ENCODE measurements at places on chromosomes 1 and 21.
A peak's percentile ranks its signal among the peaks of the same experiment; 100 is the strongest.

GRCh38 chr1:39272027-39272797 is 67.7 kb downstream of the MACF1 start:
- no peak for DNase-seq

DNA sequence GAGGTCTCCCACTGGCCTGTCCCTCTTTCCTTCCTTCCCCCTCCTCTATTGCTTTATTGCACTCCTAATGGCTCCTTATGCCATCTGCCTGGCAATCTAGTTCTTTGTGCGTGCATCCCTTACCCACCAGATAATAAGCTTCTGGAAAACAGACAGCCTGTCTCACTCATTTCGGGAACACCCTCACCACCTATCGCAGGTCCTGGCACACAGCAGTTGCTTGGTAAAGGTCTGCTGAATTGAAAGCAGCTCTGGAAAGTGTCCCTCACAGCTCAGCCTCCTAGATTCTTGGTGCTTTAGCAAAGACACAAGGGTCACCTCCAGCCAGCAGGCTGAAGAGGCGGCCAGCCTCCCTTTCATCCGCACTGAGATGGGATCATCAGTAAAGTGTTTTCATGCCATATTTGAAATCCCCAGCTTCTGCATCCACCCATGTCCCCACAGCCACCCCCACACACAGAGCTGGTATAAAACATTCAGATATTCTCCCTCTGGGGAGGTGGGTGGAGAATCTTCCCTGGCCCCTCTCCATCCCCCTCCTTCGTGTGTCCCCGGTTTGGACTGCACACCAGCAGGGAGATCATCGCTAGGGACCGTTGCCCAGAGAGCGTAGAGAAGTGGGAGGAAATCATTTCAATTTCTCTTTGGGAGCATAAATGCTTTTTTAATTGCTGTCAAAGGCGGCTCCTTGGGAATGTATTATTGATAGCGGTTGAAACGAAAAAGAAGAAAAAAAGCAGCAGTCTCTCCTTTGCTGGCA is 29.1 kb upstream of the ATP2B4 start:
- no peak for DNase-seq

DNA sequence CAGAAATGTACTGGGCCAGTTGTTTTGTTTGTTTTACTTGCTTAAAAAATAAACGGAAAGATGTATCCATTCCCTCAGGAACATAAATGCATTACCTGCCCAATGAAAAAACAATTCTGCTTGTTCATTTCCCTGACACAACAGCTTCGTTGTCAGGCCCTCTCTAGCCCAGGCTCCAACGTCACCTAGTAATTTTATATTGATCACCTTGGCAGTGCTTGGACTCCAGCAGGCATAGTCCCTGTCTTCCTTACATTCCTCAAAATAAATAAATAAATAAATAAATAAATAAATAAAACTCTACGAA is 1.2 kb downstream of the CEP170 start:
- no peak for DNase-seq

DNA sequence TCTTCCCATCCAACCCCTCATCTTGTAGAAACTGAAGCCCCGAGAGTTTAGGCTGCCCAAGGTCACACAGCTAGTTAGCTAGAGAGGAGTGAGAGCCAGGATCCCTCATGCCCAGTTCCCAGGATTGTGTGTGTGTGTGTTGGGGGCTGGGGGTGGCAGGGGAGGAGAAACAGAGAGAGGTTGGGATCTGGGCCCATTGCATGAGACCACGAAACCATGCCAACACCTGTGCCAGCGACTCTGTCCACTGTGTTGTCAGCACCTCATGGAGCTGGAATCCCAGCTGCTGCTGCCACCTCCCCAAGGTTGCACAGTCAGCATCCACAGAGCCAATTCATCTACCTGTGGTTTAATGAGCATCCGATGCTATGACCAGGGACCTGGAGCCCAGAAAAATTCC is 115.4 kb upstream of the ZC3H12A start:
- no peak for DNase-seq

GRCh38 chr1:21622466-21623315 is 46.5 kb downstream of the RAP1GAP start:
- no peak for DNase-seq

GRCh38 chr21:14056771-14057191 is 154.0 kb downstream of the LIPI start:
- no peak for DNase-seq

DNA sequence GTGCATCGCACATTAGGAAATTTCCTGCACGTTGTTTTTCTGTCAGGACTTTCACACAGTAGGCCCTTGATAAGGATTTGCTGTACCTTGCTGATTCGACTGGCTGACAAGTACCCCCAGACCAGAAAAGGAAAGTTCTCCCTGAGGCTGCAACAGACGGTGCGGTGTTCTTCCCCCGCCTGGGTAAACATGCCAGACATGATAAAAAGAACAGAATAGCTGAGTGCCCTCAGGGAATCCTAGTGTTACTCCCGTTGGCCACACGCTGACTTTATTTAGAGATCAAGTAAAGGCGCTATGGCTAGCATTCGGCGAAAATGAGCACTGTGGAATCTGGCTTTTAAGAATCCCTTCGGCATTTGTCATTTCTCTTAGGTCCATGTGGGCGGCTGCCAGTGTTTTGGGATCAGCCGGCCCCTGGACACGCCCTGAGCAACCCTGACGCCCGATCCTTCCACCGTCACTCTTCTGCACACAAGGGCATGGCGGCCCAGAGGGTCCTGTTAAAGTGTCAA is 607.7 kb downstream of the KIF26B start:
- DNase-seq: no peak

- no peak for DNase-seq
These were observed 59.6 kb downstream of the RNF187 start for GRCh38 chr1:228546541-228547463.

- no peak for DNase-seq
These were observed 22.8 kb downstream of the INSL5 start for GRCh38 chr1:66778266-66778665.

GRCh38 chr21:29145354-29145782 is 14.9 kb downstream of the MAP3K7CL start:
- DNase-seq: peak; percentile 85

GRCh38 chr1:150012611-150013010 is 2.1 kb upstream of the OTUD7B start:
- no peak for DNase-seq

GRCh38 chr1:170556917-170557316 is 25.0 kb downstream of the GORAB start:
- DNase-seq: no peak

- no peak for DNase-seq
These were observed 719 bp downstream of the SOD1 start for GRCh38 chr21:31660259-31660565.

DNA sequence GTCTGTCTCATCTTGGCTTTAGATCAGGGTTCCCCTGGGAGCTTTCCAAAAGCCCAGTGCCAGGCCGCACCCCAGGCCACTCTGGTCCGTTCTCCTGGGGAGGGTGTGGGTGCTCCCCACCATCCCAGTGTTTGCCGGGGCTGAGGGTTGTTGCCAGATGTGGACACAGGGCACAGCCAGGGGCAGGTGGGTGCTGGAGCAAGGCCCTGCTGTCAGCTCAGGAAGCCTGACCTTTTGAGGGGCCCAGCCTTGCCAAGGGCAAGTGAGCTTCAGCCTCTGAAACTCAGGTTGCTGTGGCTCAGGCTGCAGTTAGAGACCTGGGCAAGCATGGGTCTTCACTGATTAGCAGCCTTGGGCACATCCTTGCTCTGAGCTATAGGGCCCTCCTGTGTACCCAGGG is 22.8 kb upstream of the ZBTB21 start:
- DNase-seq: no peak

DNA sequence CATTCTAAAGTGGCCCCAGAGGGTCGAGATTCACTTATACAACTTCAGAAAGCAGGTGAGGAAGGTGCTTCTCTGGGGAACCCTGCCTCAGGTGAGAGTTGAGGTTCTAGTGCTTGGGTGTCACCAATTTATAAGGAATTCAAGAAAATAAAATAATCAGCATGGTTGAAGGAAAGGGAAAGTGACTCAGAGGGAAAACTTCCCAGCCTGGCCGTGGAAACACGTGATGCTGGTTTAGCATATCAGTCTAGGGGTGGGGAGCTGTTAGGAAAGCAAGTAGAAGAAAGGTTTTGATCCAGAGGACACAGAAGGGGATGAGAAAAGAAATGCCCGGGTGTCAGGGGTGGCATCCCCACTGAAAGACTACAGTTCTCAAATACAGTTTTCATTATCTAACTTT is 37.7 kb upstream of the TMEM125 start:
- DNase-seq: peak; percentile 43

- no peak for DNase-seq
These were observed 27.3 kb upstream of the EVA1B start for GRCh38 chr1:36350659-36351226.

GRCh38 chr1:20125100-20125499 is 5.8 kb upstream of the PLA2G2D start:
- no peak for DNase-seq

DNA sequence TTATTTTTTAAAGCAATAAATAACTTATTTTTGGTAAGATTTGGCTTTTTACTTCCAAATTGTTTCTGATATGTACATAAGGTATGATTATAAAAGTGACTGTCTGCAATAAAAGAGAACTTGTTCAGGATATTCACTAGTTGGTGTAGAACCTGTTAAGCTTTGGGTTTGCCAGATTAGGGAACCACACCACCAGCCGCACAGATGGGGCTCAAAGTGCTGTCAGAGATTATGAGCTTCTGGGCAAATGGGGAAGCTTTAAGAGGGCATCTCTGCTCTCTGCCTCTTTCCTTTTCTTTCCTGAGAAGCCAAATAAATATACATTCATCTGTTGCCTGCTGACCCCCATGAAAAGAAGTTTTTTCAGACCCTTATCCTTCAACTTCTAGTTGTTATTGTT is 25.4 kb downstream of the IVNS1ABP start:
- no peak for DNase-seq

- no peak for DNase-seq
These were observed 11.5 kb downstream of the RO60 start for GRCh38 chr1:193070942-193071341.

DNA sequence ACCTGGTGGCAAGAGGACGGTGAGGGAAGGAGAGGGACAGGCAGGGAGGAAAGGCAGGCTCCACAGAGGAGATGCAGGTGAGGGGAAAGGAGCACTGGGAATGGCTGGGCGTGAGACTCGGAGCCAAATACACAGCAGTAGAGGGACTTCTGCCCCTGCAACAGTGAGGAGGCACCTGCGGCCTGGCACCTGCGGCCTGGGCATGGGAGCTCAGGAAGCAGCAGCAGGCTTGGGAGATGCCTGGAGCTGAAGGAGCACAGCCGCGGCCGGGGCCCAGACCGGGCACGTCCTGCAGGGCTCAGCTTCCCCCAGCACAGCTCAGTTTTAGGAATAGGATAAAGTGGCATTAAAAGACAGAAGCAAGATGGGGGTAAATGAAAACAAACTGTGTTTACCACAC is 20.9 kb upstream of the TSPEAR start:
- no peak for DNase-seq

DNA sequence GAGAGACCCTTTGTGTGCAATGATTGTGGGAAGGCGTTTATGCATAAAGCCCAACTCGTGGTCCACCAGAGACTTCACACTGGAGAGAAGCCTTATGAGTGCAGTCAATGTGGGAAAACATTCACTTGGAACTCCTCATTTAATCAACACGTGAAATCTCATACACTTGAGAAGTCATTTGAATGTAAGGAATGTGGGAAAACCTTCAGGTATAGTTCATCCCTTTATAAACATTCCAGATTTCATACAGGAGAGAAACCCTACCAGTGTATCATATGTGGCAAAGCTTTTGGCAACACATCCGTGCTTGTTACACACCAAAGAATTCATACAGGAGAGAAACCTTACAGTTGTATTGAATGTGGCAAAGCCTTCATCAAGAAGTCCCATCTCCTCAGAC is 15.5 kb downstream of the ZNF684 start:
- no peak for DNase-seq

DNA sequence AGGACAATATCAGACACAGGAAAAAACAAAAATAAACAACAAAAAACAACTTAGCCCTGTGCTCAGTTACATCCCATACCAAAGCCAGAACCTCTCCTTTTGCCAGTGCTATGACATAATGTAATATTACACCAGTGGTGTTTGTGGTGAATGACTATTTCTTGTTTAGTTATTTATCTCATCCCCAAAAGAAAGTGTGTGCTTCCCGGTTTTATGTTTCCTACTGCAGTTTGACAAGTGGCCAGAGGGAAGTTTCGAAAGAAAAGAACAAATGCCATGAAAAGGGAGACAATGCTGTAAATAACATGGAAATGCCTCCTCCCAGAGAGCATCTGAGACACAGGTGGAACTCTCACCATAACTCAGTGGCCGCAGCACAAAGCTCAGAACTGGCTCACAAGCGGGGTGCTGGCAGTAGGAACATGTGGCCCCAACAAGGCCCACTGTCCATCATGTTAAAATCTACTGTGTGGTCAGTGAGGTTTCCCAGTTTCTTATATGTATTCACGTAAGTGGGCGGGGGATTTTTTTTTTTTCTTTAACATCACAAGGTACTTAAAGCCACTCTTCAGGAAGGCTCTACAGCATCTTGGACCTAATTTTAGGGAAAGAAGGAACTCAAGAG is 158.2 kb downstream of the BARHL2 start:
- no peak for DNase-seq

GRCh38 chr1:54979327-54979891 is 1.0 kb upstream of the TMEM61 start:
- DNase-seq: no peak

GRCh38 chr1:8127171-8127641 is 101.1 kb upstream of the ERRFI1 start:
- no peak for DNase-seq

DNA sequence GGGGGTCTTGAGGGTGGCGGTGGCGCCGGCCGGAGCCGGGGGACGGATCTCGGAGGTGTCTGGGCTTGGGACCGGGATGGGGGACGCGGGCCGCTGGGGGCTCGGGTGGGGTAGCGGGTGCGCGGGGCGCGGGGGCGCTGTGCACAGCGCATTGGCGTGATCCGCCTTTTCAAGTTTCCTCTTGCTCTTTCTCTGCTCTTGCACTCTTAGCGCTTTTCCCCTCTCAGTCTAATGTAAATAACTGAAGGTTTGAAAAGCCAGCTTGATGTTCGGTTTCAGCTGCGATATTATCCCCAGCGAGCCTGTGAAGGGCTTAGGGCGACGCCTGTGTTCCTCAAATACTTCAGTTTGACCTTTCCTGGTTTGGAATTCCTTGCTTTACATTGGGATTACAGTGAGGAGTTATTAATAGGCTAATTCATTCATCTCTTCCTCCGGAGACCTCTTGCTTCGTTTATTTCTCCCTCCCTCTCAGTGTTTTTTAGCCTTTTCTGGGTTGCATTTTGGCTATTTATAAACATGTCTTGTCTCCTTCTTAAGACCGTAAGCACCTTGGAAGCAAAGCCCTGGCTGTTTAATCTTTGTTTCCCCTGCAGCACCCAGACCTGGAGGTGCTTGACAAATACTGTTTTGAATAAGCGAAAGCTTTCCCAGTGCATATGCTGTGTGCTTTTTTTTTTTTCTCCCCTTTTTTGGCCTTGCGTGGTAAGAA is 693 bp downstream of the RAB4A start:
- no peak for DNase-seq

- no peak for DNase-seq
These were observed 11.6 kb downstream of the PABPC4 start for GRCh38 chr1:39564941-39565340.

GRCh38 chr1:234212764-234213657 is 160.2 kb upstream of the COA6 start:
- DNase-seq: no peak
